Activated T-helper 1 cell treated with anti-CD3 and anti-CD28 coated beads, Interleukin-12 subunit alpha, Interleukin-12 subunit beta, Interleukin-2, Interleukin-4 antibody, amounts not matched to agents 30 ng/mL and 10 ng/mL and 1 ng/mL, durations not matched to agents 14 hours and 24 hours and 36 hours (primary cell): ENCODE measurements at places on chromosomes 6 and 20.

- no peak for DNase-seq
Observed at GRCh38 chr6:137845460-137845859, 21.6 kb upstream of the TNFAIP3 start.

- no peak for DNase-seq
Observed at GRCh38 chr20:7772371-7772770, 167.9 kb downstream of the HAO1 start.

DNA sequence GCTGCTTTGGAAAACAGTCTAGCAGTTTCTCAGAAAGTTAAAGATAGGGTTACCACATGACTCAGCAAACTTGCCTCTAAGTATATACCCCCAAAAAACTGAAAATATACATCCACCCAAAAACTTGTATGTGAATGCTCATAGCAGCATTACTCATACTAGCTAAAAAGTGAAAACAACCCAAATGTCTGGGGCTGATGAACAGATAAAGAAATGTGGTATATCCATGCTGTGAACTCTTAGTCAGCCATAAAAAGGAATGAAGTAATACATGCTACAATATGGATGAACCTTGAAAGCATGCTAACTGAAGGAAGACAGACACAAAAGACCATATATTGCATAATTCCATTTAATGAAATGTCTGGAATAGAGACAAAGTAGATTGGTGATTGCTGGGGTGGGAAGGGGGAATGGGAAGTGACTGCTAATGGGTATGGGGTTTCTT is 79.9 kb upstream of the GLP1R start:
- DNase-seq: no peak

- no peak for DNase-seq
Observed at GRCh38 chr6:16741112-16742016, 19.9 kb downstream of the ATXN1 start.

DNA sequence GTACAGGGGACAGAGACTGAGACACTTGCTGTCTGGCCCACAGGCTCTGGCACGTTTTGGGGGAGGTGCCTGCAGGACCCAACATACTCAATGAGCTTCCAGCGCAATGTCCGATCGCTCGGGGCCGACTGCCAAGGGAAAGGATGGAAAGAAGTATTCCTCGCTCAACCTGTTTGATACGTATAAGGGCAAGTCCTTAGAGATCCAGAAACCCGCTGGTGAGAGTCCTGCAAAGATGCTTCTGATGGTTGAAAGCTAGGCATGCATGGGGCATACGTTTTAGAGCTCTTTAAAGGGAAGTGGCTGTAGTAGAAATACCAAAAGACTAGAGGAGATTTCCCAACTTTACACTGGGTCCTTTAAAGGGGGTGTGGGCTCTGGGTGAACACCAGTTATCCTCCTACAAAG is 2.2 kb downstream of the PRRC2A start:
- no peak for DNase-seq

DNA sequence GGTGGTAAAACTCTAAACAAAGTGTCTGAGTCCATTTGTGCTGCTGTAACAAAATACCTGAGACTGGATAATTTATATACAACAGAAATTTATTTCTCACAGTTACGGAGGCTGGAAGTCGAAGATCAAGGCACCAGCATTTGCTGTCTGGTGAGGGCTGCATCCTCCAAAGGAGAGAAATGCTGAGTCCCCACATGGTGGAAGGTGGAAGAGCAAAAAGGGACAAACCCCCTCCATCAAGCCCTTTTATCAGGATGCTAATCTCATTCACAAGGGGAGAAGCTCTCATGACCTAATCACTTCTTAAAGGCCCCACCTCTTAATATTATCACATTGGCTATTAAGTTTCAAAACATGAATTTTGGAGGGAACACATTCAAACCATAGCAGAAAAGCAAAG is 55.9 kb upstream of the SYNJ2 start:
- no peak for DNase-seq

GRCh38 chr6:156557251-156557910 is 219.8 kb upstream of the ARID1B start:
- no peak for DNase-seq

- DNase-seq: no peak
Observed at GRCh38 chr20:57409316-57409671, 18.1 kb downstream of the RBM38 start.

- no peak for DNase-seq
Observed at GRCh38 chr20:21739161-21739560, 33.7 kb downstream of the PAX1 start.

DNA sequence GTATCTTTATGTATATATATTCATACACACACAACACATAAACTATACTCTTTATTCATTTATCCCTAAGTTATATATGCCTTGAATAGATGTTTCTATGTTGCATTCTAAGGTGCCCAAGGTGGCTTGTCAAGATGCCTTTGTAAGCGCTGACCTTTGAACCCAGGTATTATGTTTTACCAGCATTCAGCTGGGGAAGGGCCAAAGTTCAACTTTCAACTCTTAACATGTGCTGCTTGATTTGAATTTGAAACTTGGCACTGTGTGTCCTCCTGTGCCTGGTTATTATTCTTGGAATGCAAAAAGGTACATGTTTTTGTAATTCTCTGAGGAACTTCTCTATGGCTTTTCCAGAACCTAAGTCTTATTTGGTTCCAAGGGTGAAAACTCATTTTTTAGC is 146.5 kb downstream of the EDN1 start:
- DNase-seq: no peak

DNA sequence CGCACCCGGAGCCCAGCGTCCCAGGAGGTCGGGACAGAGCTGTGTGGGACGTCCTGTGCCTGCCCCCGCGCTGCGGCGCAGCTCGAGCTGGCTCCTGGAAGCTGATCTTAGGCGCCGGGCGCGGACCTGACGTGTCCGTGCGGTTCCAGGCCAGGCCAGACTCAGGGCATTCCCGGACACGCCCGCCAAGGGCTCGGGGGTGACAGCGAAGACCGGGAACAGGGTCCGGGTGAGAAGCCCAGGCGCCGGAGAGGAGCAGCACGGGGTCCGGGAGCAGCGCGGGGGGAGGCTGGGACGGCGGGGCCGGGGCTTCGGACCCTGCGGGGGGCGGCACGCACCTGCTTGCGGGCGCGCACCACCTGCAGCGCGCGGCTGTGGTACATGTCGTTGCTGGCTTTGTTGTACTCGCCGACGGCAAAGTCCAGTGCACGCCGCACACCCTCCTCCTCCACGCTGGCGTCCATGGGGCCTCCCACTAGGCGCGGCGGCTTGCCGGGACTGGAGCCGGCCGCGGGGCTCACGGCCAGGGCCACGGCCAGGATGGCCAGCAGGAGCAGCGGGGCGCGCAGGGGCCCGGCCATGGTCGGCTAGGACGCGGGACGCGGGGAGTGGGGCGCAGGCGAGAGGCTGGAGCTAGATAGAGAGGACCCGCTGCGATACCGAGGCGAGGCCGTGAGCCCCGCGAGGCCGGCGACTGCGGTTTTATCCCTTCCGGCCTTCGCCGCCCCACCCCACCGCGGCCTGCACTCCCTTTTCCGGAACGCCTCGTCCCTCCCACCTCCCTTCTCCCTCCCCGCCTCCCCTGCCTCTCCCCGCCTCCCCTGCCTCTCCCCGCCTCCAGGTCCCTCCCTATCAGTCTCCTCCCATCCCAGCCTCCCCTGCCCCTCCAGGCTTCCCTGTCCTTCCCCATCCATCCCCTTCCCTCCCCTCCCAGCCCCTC is at the start of gene CST3:
CST3 (minus strand) TSS at position 674 of the 940 bp plus-strand sequence; CDS start at position 581, 93 bp downstream.
- DNase-seq: no peak

DNA sequence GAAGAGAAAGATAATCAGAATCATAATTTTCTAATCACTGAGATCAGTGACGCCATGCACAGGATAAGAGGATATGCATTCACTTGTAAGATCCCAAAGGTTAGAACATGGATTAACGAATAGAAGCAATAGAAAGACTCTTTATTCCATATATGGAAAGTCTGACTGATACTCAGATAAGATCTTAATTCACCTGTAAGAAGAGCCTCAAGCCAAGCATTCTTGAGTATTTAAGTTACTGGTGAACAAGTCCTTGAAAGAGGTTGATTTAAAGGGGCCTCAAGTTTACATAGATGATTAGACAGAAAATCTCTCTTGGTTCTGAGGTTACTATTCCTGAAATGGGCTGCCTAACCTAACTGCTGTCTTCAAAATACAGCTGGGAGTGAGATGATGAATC is 53.8 kb upstream of the MTRF1L start:
- DNase-seq: no peak

DNA sequence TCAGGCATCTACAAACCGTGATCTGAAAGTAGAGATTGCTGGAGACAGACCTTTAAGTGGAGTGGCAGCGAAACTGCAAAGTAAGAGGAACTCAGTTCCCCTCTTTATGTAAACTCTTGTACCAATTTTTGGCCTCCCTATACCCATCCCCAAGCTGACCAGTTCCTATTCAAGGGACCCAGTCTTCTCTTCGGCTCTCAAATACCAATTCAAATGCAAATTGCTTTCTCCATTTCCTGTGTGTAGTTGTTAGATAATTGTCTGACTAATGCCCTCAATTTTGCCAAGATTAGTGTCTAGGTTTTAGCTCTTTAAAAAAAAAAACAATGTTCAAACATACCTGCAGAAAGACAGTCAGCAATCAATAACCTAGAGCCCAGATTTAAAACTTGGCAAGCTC is 150.9 kb downstream of the EYA4 start:
- no peak for DNase-seq

- DNase-seq: no peak
Observed at GRCh38 chr6:40350747-40351217, 236.4 kb downstream of the LRFN2 start.

GRCh38 chr6:169420912-169421543 is 167.4 kb upstream of the THBS2 start:
- DNase-seq: no peak

GRCh38 chr6:12150812-12151432 is 138.8 kb downstream of the HIVEP1 start:
- no peak for DNase-seq

GRCh38 chr6:118659513-118660217 is 8.3 kb upstream of the CEP85L start:
- DNase-seq: no peak

GRCh38 chr6:88262332-88262731 is 96.2 kb upstream of the CNR1 start:
- DNase-seq: no peak

GRCh38 chr6:75114806-75115205 is 91.0 kb downstream of the COL12A1 start:
- no peak for DNase-seq

DNA sequence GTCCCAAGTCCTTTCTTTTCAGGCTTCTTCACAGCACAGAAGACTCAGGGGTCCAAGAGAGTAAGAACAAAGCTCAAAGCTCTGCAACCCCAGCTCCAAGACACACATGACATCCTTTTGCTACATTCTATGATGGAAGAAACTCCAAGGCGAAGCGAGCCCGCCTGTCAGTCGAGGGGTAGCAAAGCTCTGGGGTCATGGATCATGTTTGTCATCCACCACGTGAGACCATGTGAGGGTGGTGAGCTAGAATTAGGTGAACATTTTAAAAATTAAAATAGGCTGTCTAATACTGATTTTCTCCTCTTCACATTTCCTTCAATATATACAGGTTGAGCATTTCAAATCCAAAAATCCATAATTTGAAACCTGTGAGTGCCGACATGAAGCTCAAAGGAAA is 189.6 kb downstream of the TTLL2 start:
- DNase-seq: no peak

DNA sequence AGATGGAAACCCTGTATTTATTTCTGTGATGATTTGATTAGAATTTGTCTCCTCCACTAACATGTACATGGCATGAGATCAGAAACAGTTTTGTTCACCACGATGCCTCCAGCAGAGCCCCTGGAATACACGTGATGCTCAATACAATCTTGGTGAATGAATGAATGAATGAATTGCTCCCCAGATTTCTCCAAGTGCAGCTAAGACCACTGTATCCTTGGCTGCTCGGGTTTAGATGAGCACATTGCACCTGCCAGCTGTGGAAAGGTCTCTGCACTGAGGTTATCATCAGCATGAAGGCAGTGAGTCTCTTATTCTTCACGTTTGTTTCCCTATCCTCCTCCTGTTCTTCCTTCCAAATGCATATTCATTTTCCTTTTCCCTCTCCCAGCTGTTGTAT is 17.9 kb downstream of the CASS4 start:
- no peak for DNase-seq

GRCh38 chr6:64054861-64055260 is 419.3 kb downstream of the PHF3 start:
- no peak for DNase-seq

DNA sequence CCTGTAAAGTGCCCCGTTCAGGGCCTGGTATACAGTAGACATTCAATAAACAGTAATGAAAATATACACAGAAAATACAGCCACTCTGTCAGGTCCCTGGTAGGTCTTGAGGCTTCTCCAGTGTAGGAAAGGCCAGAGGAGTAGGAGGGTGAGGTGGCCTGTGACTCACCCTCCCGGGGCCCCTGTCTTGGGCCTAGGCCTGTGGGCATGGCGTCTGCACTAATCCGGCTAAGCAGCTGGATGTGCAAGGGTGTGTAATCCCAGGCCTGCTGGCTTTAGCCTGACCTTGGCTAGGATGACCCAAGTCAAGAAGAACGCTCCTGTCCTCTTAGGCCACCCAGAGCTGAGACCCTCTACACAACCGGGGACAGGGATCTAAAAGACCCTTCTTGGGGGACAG is 84.9 kb downstream of the KCNB1 start:
- no peak for DNase-seq

- no peak for DNase-seq
Observed at GRCh38 chr6:130713144-130713543, 114.1 kb upstream of the SMLR1 start.

GRCh38 chr6:139539852-139540251 is 165.4 kb upstream of the CITED2 start:
- DNase-seq: no peak

- DNase-seq: no peak
Observed at GRCh38 chr6:21722510-21722909, 129.0 kb downstream of the SOX4 start.

- DNase-seq: no peak
Observed at GRCh38 chr6:111738631-111739030, 133.0 kb upstream of the TRAF3IP2 start.

- DNase-seq: no peak
Observed at GRCh38 chr20:40868551-40869217, 159.9 kb upstream of the TOP1 start.

DNA sequence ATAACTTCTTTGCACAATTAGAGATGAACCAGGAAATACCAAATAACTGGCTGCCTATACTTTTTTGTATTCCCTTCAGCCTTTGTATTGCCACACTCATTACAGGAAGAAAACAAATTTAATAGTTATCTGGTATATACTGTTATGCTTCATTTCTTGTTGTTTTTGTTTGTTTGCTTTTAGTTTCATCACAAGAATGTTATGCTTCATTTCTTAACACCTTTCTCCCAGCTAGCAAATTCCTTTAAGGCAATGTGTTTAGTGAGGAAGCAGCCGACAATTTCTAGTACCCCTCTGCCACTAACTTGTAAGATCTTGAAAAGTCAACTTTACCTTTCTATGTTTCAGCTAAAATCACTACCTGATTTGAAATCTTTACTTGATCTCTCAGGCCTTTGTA is 1.4 kb downstream of the NCOA6 start:
- DNase-seq: no peak
